MCF 10A (cell line): ENCODE measurements at places on chromosomes 6 and 20. TPM values are rescaled to one million over a fixed set of nuclear protein-coding genes. Genes with fewer than 3 reads are reported as not detected.

DNA sequence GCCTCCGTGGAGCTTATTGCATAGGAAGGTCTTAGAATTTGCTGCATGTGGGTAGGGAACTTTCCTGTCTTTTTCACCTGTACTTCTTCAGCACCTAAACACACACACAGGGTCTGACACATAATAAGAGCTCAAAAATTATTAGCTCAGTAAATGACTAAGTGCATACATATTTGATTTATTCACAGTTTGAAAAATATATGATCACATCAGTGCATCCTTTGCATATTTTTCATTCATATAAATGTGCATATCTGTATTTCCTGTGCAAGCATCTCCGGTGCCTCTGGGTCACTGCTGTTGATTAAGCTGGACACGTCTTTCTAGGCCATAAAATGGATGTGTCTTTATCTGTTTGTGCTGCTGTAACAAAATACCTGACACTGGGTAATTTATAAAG, 234.7 kb downstream of the UST start:
- no peak for DNase-seq

DNA sequence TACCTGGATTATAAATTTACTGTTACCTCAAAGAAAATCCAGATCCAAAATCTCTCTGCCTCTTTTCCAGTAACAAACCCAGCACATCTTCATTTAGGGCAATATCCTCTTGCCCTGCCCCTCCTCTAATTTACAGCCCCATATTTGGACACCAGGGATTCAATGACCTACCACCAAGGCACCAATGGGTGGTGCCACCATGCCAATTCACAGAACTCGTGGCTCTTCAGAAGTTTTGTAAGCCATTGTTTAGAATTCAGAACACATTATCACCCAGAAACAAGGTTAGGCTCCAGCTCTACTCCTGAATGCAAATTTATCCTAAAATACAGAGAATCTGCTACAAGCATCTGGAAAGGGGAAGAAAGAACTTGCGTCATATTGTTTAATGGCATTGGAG, 67.8 kb upstream of the SASH1 start:
- DNase-seq: no peak

GRCh38 chr6:160224639-160225237, 33.9 kb downstream of the SLC22A2 start:
- no peak for DNase-seq

- DNase-seq: peak; percentile 83
Observed at GRCh38 chr20:16459019-16459700, 114.1 kb downstream of the KIF16B start.

GRCh38 chr20:13243826-13244376, 22.8 kb downstream of the ISM1 start:
- DNase-seq: peak; percentile 62

- DNase-seq: no peak
Observed at GRCh38 chr6:151690768-151691562, 116.5 kb upstream of the ESR1 start.

DNA sequence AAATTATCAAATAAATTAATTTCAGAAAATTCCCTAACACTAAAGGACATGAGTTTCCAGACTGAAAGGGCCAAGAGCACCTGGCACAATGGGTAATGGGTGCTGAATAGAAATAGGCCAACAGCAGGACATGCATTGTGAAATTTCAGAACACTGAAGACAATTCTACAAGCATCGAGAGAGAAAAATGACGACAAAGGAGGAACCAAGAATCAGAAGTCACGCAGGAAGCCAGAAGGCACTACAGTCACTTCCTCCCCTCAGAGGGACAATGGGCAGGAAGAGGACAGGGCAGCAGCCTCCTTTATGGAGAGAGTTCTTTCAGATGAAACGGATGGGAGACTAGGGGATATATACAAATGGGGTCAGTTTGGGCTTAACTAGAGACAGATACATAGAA, 29.6 kb downstream of the PCNA start:
- DNase-seq: no peak

- DNase-seq: no peak
Observed at GRCh38 chr6:88669475-88669874, 293.9 kb downstream of the RNGTT start.

GRCh38 chr6:69668916-69669315, 127.9 kb downstream of the LMBRD1 start:
- DNase-seq: no peak

- DNase-seq: no peak
Observed at GRCh38 chr6:170435766-170436165, 117.3 kb downstream of the PSMB1 start.

DNA sequence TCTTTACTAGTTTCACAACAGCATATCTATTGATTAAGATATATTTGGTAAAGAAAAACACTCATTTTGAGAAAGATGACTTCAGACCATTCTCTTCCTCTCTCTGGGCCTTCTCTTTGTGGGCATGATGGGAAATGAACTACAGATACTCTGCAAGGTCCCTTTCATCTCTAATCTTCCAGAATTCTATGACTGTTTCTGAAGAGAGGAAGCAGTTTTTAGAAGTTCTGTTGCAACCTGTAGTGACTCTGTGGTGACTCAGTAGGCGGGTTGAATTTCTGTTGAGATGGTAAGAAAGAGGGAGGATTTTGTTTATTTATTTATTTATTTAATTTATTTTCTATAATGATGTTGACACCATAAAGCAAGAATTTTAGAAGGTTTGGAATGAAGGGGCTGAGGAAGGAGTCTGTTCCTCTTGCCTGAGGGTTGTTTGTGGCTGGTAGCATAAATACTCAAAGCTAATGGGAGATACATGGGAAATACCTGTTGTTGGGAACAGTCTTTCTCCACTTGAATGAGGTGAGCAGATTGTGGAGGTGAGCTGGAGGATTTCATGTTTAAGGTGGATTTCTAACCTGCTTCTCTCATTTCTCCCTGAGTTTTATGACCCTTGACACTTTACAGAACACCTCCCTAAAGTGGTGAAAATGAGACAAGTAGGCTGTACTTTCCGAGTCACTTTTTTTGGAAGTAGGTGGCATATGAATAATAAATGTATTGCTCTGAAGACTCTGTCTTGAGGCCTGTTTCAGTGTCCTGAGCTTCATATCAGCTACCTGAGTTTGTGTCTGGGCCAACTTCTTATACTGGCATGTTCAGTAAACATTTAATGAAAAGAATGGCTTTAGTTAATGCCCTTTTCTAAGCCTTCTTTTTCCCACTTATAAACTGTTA, 15.0 kb downstream of the ACSS2 start:
- DNase-seq: peak; percentile 79

GRCh38 chr20:62382306-62383198, 4.4 kb upstream of the RPS21 start:
- peak; percentile 85 for DNase-seq

DNA sequence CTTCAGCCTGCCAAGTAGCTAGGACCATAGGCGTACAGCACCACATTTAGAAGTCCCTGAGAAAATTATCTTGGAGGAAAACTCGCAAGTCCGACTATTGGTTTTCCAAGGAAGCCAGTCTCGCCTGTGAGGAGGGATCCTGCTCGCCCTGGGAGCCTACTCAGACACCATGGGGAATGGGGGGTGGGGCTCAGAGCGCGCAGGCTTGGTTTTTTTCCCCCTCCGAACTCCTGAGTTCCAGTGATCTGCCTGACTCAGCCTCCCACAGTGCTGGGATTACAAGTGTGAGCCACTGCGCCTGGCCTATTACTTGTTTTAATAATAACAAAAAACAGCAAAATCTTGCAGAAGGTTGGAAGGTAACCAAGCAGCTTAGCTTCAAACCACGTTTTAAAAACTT, 153.7 kb downstream of the OR2B2 start:
- no peak for DNase-seq

GRCh38 chr6:57822896-57823358, 505.5 kb downstream of the PRIM2 start:
- no peak for DNase-seq

DNA sequence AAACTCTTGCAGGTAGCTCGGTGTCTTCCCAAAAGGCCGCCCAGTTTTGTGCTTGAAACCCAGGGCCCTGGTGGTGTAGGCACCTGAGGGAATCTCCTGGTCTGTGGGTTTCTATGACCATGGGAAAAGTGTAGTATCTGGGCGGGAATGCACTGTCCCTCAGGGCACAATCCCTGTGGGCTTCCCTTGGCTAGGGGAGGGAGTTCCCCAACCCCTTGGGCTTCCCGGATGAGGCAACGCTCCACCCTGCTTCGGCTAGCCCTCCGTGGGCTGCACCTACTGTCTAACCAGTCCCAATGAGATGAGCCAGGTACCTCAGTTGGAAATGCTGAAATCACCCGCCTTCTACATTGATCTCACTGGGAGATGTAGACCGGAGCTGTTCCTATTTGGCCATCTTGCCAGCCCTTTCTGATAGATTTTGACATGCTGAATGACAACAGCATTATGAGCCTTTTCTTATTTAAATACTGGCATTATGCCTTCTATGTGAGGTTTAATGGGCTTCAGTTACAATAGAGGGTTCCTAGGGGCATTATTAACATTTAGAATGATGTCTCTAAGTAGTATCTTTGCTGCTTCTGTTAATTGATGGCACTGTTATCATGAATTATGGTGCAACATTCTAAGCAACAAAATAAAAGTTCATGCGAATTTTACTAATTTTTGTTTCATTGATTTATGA, 133.7 kb upstream of the FLRT3 start:
- no peak for DNase-seq

DNA sequence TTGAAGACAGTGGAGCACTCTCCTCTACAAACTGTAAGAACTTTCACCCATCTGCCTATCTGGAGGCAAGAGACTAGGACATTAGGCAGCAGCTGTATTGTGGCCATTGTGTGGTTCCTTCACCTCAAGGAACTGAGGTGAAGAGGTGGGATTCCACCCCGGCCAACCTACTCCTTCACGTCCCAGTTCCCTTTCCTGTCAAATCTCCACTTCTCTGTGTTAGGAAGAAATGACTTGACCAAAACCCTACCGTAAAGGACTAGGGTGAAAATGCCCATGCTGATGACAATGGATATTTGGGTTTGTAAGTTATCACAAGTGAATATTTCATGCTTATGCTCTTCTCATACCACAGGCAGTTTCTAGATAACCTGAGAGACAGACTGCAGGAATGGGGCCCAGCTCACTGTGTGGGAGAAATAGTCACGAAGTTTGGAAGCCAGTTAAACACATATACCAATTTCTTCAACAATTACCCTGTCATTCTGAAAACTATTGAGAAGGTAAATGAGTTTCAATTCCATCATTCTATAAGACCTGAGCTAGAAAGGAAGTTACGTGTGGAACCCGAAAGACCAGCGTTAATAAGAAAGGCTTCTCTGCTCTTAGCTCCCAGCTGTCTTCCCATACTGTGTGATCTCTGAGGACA, 86.6 kb downstream of the ECT2L start:
- DNase-seq: no peak

DNA sequence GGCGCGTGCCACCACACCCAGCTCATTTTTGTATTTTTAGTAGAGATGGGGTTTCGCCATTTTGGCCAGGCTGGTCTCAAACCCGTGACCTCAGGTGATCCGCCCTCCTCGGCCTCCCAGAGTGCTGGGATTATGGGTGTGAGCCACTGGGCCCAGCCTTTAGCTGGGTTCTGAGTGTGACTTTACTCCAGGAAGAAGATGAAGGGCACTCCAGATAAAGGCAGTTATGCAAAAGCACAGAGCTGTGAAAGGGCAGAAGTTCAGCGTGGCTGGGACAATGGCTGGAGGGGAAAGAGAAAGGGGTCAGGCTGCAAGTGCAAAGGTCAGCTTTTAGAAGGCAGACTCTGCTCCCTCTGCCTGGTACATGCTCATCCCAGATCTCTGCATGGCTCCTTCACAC, 39.7 kb downstream of the MAP3K5 start:
- no peak for DNase-seq

- no peak for DNase-seq
Observed at GRCh38 chr6:8064638-8065518, 689 bp upstream of the BLOC1S5 start.

DNA sequence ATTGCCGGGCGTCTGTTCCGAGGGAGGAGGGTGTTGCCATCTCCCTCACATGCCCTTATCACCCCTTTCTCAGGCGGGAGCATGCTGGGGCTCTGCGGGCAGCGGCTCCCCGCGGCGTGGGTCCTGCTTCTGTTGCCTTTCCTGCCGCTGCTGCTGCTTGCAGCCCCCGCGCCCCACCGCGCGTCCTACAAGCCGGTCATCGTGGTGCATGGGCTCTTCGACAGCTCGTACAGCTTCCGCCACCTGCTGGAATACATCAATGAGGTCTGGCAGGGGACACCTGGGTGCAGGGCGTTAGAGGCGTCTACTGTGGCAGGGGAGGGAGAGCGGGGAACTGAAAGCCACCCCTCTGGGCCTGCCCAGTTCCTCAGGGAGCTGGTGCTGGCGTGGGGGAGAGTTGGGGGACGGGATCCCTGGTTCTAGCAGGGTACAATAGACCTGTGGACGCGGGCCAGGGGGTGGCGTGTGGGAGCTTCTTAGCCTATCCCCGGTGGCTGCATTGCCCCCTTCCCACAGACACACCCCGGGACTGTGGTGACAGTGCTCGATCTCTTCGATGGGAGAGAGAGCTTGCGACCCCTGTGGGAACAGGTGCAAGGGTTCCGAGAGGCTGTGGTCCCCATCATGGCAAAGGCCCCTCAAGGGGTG, 697 bp downstream of the PPT2 start:
- peak; percentile 71 for DNase-seq

DNA sequence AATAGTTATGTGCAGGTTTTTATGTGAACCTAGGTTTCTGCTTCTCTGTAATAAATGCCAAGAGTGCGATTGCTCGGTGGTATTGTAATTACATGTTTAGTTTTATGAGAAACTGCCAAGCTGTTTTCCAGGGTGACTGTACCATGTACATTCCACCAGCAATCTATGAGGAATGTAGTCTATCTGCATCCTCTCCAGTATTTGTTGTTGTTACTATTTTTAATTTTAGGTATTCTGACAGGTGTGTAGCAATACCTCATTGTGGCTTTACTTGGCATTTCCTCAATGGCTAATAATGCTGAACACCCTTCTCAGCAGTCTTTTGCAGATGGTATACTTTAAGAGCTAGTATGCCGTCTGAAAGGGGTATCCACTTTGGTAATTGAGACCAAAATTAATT, 142.1 kb downstream of the BMP2 start:
- DNase-seq: peak; percentile 28

- DNase-seq: peak; percentile 27
Observed at GRCh38 chr20:24118441-24119175, 130.0 kb upstream of the GGTLC1 start.

DNA sequence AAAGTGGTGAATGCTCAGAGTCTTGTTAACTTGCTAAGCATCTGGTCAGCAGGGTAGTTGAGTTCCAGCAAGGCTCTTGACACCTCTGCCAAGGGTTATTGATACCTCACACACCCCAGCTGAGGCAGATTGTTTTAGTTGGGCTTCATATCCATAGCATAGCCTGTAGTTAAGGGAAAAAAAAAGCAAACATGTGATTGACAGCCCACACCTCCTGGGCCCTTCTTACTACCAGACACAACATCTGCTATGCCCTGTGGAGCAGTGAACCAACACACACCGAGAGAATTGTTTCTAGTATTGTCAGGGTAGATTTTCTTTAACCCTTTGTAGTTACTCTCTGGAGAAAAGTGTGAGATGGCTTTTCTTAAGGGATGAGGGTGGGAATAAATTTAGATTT, 697.0 kb upstream of the POU3F2 start:
- no peak for DNase-seq

VSTM2L gene
- 15.6 and 16.4 TPM in 2 replicates for total RNA-seq

EPHA7 gene
- not detected in 2 replicates for total RNA-seq

TPMT gene
- total RNA-seq: 8.7 and 11.1 TPM in 2 replicates

NRSN1 gene
- not detected in 2 replicates for total RNA-seq

RIPOR3 gene
- total RNA-seq: not detected in 2 replicates
